ENCODE measurements at places on chromosomes 2 and 18. TPM values are rescaled to one million over a fixed set of nuclear protein-coding genes. Genes with fewer than 3 reads are reported as not detected.

The TCF23 gene
- not detected for total RNA-seq

The SERPINB10 gene
- total RNA-seq, result 4.8 TPM

The RHOB gene
- total RNA-seq, result 75.2 TPM

The PLEK gene
- total RNA-seq, result not detected

The AGPS gene
- total RNA-seq, result 39.2 TPM

The ACKR3 gene
- 14.7 TPM for total RNA-seq

The MDH1B gene
- 0.48 TPM for total RNA-seq

The RTP5 gene
- total RNA-seq, result not detected

The NETO1 gene
- total RNA-seq, result not detected

The NYAP2 gene
- under 0.01 TPM for total RNA-seq

The MC2R gene
- not detected for total RNA-seq

The MAP3K19 gene
- not detected for total RNA-seq

The MYCN gene
- total RNA-seq, result not detected

The TCF7L1 gene
- total RNA-seq, result 0.64 TPM

The ACMSD gene
- 1.7 TPM for total RNA-seq

The MRO gene
- not detected for total RNA-seq

The IL36G gene
- total RNA-seq, result 41.4 TPM

The DIPK1C gene
- total RNA-seq, result not detected

The SMPD4 gene
- total RNA-seq, result 13.5 TPM

The RAB27B gene
- total RNA-seq, result 33.5 TPM

The ARHGAP25 gene
- 0.43 TPM for total RNA-seq

The CDK5R2 gene
- not detected for total RNA-seq

The GPC1 gene
- 130 TPM for total RNA-seq

The CD207 gene
- total RNA-seq, result not detected

Data from tracheal epithelial cell (primary cell).